ENCODE measurements at places on chromosomes 16 and 17. TPM values are rescaled to one million over a fixed set of nuclear protein-coding genes. Genes with fewer than 3 reads are reported as not detected.

NEK8 gene
- total RNA-seq: 5.0 TPM

SAMD14 gene
- total RNA-seq: 0.55 TPM

TBX2 gene
- not detected for total RNA-seq

PLXDC1 gene
- total RNA-seq: 3.9 TPM

GCGR gene
- total RNA-seq: not detected

CRHR1 gene
- total RNA-seq: not detected

NUFIP2 gene
- 64.5 TPM for total RNA-seq

SP6 gene
- total RNA-seq: not detected

ZNF598 gene
- total RNA-seq: 75.9 TPM

ETV4 gene
- 3.9 TPM for total RNA-seq

ATAD5 gene
- 37.0 TPM for total RNA-seq

CBX8 gene
- 9.4 TPM for total RNA-seq

LGALS9B gene
- total RNA-seq: 0.47 TPM

SIRT7 gene
- 55.0 TPM for total RNA-seq

DNA sequence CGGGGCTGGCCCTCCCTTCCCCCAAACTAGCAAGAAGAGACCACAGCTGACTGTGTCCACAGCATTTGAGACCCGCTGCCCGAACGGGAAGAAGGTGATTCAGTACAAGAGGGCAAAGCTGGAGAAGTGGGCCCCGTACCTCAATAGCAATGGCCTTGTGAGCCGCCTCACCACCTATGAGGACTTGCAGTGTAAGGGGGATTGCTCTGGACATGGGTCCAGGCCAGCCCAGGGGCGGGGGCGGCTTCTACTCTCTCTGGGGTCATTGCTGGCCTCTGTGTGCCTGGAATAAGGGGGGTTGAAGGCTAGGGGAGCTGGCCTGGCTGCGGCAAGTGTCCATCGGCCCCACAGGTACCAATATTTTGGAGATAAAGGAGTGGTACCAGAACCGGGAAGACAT lies 12.9 kb upstream of the KATNB1 start:
- no peak for DNase-seq

DNA sequence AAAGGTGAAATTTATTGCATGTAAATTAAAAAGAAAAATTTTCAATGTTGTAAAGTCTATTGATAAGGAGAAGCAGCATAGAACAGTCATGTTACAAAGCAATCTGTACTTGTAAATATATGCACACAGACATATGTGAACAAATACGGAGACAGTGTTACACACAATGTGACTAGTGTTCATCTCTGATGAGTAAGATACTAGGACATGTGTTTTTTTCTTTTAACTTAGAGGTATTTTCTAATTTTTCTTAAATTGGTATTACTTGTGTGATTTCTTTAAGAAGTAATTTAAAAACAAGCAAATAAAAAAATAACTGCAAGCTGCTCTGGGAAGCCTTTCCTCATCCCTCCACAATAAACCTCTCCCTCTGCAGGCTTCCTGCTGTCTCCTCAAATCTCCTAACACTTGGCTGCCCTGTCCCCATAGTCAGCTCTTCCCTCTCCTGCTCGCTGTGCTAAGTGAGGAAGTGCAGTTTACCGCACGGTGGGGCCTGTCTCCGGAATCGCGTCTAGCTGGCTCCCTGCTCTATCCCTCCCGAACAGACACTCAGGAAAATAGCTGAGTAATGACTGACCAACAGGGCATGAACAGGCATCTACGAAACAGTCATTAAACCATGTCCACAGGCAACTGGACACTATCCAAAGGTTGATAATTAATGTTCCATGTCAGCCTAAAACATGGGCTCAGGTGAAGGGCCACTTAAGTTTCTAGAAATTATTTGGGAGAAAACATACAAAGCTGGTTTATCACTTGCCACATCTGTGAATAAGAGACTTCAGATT lies 35.9 kb downstream of the CMTM4 start:
- no peak for DNase-seq

- peak; percentile 89 for DNase-seq
Observed at GRCh38 chr17:80265205-80266068, 4.8 kb downstream of the RNF213 start.

- DNase-seq: no peak
Observed at GRCh38 chr17:83151442-83152226, 72.2 kb downstream of the METRNL start.

- DNase-seq: peak; percentile 90
Observed at GRCh38 chr17:76716146-76716838, 5.5 kb upstream of the MXRA7 start.

- DNase-seq: no peak
Observed at GRCh38 chr16:23999663-24000062, 163.9 kb downstream of the PRKCB start.

DNA sequence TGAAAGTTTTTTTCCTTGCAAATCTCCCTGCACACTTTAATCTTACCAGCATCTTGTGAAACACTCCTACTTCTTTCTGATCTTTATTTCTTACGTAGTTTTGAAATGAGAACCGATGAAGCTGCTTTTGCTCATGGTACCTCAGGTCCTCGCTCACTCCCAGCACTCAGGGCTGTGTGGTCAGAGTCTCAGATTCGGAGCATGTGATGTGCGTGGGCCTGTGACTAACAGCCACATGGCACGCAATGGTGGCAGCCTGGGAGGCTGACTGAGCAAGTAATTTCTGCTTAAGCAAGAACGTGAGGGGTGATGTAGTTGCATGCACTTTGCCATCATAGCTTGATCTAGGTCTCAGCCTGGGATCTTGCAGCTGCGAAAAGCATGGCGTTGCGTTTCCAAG lies 624.3 kb downstream of the MAF start:
- no peak for DNase-seq

- no peak for DNase-seq
Observed at GRCh38 chr17:55152236-55152635, 112.5 kb upstream of the HLF start.

- DNase-seq: no peak
Observed at GRCh38 chr17:4711661-4712181, 1.3 kb downstream of the ARRB2 start.

DNA sequence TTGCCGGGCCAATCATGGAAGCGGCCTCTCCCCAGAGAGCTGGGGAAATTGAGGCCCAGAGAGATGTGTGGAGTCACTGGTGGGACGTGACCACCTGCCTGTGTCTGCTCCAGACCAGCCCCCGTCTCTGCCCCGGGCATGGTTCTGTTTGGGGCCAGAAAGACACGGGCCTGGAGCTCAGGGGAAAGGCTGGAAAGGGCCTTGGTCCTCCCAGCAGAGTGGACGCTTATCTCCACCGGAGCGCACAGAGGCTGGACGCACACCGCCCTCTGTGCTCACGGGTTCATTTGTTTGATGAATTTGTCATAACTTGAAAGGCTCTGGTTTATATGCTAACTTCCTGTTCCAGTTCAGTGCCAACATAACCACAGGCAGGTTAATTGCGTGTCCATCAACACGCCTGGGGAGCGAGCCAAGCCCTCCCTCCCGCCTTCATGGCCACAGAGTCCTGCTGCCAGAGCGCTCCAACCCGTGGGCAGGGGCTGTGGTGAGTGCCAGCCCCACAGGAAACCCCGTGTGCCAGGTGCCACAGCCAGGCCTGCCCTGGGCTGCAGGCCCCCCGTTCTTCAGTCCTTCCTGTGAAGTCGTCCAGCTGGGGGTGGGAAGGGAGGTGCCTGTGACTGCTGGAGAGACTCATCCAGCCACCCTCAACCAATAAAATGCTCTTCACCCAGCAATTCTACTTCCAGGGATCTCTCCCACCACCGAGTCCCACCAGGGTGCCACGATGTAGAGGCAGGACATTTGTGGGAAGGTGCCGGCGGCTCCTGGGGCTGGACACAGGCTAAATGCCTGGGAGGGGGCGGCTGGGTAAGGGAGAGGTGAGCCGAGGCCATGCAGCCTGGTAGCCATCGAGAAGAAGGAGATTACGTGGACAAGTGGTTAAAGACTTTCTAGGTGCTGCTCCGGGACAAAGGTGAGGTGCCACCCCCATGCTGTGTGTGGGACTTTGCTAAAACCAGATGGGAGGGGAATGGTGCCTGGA lies 29.4 kb upstream of the BAHCC1 start:
- peak; percentile 44 for DNase-seq

- no peak for DNase-seq
Observed at GRCh38 chr17:50349243-50349600, 3.3 kb downstream of the XYLT2 start.

DNA sequence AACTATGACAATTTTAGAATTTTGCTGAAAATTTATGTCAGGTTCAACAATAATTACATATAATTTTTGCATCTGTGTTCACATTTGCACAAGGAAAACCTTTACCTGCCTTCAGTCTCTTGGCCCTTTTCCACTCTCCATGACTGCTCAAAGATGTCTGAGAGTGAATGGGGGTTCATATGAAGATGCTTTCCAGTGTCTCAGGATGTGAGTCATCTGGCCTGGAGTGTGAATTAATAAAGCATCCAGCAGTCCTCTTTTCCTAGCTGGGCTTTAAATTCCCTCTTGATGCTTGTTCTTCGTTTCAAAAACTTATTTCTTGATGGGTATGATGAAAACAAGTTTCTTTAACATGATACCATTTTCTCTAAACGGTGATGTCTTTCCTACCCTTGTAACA lies 99.9 kb downstream of the CDK5R1 start:
- DNase-seq: no peak

GRCh38 chr16:69328854-69329316 lies 1.5 kb downstream of the PDF start:
- DNase-seq: no peak

DNA sequence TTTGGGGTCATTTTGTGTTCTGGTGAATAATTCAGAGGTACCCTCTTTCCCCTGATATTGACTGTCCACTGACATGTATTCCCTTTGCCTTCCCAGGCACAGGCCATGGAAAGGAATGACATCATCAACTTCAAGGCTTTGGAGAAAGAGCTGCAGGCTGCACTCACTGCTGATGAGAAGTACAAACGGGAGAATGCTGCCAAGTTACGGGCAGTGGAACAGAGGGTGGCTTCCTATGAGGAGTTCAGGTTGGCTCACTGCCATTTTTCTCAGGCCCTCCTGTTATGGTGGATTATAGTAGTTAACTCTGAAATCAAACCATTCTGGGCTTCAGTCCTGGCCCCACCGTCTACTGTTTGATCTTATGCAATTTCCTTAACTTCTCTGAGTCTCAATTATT lies 1.6 kb upstream of the EFTUD2 start:
- no peak for DNase-seq

DNA sequence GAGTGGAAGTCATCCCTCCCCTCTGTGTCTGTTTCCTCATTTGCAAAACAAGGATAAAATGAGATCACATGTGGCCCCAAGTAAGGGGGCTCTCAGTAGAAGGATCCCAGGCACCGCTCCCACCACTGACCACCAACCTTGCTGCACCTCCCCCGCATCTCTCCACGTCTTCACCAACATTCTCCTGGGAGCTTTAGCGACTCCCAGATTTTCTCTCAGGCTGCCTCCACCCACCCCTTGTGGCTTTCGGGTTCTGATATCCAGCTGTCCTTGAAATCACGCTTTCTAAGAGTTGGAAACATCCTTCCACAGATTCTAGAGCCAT lies 16.4 kb upstream of the NTN1 start:
- no peak for DNase-seq

DNA sequence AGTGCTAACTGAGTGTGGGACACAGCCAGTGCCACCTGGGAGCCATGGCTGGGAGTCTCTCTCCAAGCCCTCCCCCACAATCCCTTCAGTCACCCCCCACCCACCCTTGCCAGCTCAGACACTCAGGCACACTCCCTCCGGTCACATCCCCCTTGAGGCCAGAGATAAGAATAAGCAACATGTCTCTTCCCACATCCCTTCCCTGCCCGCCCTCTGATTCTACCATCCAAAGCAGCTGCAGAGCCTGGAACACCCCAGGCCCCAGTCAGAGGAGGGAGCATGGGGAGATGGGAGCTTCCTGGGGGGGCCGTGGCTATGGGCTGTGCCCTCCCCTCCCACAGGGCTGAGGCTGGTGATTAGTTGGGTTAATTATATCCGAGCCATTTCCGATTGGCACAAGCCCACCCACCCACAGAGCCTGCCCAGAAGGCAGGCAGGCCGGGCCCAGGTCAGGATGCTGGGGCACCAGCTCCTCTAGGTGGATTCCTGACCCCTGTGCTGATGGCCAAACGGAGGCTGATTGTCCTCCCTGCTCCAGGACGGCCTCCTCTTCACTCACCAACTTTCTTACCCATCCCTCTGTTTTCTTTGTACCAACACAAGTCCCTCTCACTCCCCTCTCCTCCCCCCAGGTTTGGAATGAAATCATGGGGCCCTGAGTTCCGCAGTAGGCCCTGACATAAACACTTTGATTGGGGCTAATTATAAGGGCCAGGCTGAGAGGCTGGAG lies 28.6 kb upstream of the MEIOC start:
- no peak for DNase-seq

Data from activated CD8-positive, alpha-beta T cell treated with anti-CD3 and anti-CD28 coated beads, Interleukin-2, amount 10 ng/mL, durations not matched to agents 7 days and 5 days (primary cell).